Amniotic epithelial cell (primary cell): ENCODE measurements at places on chromosomes 2 and 18.

DNA sequence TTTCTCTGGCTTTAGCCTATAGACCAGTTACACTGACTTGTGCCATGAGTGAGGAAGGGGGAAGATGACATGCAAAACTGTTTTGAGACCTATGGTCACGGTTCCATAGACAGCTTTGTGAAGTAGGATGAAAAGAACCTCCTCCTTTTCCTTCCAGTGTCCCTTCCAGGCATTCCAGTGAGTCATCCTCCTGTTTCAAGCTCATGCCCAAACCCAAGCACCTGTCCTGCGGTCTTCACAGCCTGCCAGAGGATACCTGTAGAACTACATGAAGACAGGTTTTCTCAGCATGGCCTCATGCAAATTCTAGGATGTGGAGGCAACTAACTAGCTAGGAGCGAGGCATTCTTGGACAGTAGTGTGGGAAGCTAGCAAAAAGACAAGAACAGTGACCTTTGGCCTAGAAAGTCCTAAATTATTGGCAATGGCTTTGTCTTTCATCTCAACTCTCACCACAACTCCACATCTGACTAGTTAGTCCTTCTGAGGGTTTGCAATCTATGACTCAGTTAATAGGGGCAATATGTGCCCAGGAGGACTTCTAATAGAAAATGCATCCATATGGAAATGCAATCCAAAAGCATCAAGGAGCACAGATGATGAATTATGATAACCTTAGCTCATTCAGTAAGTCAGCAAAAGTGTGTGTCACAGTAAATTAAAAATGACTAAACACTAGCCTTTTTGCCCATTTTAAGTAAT, 154.7 kb downstream of the RBM43 start:
- DNase-seq: no peak

- DNase-seq: no peak
Observed at GRCh38 chr2:49780949-49781348, 626.6 kb upstream of the FSHR start.

DNA sequence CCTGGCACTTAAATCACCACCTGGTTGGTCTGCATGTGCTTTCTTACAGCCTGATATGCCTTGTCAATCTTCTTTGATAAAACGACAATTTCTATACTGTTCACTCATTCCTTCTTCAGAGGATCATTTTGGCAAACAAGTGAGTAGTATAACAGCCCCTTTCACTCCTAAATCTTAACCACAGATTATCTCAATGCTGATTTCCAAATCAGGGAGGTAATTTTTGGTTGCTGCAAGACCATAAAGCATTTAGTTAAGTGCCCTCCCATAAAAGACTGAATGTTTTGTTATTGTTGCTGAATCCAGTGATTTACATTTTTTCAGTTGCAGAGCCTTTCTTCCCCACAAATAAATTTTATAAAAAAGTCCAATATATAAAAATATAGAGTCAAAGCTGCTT, 129.2 kb upstream of the CYP26B1 start:
- DNase-seq: peak; percentile 27

DNA sequence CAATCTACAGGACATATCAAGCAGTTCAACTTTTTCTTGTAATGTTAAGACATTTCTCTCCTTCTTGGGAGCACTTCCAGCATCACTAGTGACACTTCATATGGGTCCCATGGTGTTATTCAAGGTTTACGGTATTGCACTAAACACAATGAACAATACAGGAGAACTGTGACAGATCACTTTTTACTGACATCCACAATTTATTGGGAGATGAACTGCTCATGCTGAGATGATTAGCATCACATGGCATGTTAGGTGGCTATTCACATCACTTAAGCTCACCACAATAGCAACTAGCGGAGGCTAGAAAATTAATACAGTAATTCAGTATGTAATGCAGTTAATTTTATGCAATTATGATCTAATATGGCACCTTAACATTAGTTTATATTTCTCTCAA, 264.4 kb downstream of the ERBB4 start:
- DNase-seq: no peak

DNA sequence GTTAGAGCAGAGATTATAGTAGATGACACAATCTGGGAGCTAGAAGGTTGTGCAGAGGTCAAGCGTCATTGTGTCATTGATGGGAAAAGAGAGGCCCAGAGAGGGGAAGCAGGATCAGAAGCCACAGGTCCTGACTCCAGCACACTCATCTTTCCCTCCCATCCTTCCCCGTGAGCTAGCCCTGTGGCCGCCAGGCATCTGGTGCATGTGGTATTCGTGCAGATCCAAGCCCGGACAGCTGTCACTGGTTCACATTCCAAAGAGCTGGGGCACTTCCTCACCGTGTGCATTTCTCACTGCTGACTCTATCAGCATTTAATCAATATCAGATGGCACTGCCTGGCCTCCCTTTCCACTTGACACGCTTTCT, 94.1 kb upstream of the THOC1 start:
- DNase-seq: peak; percentile 24

DNA sequence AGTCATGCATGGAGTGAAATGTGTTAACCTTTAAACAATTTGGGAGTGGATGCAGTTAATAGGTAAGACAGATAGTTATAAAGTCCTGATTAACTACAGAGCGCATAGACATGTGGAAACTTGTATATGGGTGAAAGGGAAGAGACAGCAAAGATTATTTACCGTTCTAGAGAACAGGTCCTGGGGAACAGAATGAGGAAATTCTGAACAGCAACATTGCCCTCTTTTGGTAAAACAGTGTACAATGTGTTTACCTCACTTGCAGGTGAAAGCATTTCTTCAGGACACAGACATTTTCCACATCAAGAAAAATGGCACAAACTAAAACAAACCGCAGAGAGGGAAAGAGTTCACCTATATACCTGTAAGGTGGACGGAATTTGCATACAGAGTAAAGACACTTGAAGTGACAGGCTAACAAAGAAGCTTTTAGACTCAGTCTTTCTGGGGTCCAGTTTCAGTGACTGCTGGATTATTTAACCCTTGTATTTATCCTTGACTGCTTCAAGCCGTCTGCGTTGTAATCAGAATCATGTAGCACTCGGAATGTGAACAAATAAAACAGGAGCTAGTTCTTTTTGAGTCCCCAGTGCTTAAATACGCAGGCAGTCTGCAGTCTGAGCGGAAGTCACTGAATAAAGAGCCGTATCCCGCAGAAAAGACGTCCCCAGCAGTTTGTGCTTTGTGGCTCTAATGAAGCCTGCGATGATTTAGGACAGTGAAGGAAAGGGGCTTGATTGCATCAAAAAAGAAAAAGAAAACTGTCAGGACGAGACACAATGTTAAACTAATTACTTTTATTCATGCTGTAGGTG, 364.8 kb upstream of the GALNT5 start:
- DNase-seq: peak; percentile 58

DNA sequence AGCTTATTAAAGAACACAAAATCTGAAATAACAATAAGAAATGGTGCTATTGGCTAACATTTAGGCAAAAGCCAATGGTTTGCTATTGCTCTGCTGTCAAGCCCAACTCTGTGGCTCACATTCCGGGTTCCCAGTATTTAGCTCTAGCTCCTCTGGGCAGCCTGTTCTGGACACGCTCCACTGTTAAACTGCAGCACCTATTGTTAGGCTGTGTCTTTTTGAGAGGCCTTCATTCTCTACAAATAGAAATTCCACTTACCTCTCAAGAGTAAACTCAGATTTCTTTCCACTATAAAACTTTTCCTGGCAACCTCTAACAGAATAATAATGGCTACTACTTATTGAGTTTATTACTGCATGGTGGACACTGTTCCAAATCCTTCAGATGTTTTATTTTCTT, 3.7 kb upstream of the KLHL14 start:
- DNase-seq: no peak

DNA sequence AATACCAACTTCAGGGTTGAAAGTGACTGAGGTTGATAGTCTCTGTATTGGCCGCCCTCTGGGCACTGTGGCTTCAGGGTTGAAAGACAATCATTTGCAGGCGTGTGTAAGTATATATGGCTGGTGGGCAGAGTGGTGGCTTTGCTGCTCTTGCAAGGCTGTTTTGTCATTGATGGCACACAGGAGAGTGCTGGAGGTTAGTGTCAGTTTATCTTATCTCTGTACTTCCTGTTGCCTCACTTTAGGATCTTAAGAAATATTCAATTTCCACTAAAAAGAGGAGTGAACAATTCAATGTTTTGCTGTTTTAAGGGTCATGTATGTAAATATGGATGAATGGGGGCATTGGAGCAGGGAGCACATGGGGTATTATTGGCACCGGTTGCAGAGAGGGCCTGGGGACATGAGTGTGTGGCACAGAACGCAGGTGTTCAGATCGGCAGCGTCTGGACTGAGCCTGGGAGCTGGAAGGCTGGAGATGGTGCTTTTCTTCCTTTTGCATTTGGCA, 51.5 kb downstream of the NCK2 start:
- no peak for DNase-seq

GRCh38 chr2:53422979-53423378, 344.6 kb upstream of the CHAC2 start:
- DNase-seq: peak; percentile 58

GRCh38 chr2:171723716-171724683, 36.7 kb downstream of the DYNC1I2 start:
- DNase-seq: no peak

DNA sequence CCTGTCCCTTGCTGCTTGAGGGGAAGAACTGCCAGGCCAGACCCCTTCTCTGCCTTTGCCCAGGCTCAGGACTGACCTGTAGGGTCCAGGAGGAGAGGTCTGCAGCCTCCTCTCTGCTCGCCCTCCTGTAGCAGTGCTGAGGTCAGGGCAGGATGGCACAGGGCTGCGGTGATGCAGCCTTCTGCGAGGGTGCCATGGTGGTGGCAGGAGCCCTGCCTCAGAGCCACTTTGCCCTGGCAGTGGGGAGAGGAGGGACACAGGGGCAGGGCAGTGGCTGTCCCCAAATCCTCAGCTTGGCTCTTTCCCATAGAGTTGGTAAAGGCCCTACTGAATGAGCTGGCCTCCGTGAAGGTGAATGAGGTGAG, 884 bp downstream of the PROM2 start:
- DNase-seq: no peak

GRCh38 chr18:74734013-74734444, 136.4 kb downstream of the ZNF407 start:
- no peak for DNase-seq

GRCh38 chr2:134146620-134147019, 107.3 kb upstream of the MGAT5 start:
- DNase-seq: no peak

GRCh38 chr18:23377669-23378301, 75.3 kb upstream of the RIOK3 start:
- peak; percentile 90 for DNase-seq

GRCh38 chr2:3037196-3038194, 340.1 kb downstream of the EIPR1 start:
- DNase-seq: no peak

DNA sequence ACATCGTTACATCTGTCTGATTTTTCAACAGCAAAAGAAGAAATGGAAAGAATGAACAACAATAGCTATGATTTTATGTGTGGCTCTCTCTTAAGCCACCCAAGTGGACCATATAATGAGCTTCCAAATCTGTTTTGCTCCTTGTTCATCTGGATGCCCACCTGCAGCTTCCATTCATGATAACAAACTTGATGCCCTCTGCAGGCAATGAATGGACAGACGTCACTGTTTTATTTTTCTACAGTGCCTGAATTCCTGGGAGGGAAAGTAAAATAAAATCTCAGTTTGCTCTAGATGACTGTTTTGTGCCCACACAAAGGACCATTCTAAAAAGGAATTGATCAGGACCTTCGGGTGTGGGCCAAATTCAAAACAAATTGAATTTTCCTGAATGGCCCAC, 5.0 kb downstream of the MREG start:
- no peak for DNase-seq

DNA sequence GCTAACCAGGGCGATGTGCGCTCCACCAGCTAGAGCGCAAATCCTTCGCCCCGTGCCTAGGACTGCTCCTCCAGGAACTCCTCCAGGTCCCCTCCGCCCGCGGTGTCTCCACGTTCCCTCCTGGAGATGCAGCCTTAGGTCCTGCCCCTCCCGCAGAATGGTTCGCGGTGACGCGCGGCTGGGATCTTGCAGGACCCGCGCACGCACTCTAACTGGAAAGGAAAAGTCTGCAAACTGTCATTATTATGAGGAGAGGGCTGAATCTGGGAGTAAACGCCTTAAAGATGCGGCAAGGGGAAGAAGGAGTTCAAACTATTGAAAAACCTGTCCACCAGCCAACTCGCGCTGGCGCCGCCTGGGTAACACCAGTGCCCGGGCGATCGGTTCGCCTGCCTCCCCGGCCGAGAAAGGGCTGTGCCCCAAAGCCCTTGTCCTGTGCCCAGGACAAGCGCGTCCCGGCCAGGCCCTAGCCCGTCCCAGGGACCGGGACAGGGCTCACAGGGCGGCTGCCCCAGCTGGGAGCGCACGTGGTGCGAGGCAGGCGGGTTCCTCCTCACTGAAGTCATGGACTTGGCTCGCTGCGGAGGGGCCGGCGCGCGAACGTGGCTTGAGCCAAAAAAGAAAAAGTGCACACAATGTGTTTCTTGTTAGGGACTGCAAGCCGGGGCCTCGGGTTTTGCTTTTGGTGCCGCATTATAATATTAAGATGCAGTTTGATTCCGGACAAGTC, 5.5 kb upstream of the ID2 start:
- peak; percentile 37 for DNase-seq

DNA sequence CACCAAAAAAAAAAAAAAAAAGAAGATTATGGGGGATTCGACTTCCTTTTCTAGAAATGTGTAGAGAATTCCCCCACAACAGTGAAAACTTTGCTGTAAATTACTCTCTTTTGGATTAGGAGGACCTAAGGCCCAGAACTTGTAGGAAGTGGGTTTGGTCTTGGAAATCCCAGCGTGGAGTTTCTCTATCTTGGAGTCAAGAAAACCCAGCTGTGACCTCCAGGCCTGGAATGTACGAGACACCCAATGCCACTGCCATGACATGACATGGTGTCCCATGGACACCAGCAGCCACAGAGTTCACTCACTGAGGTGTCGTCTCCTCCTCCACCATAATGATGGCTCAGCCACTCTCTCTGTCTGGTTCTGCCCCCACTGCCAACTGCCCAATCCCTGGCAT, 202.3 kb downstream of the ALPK2 start:
- no peak for DNase-seq

DNA sequence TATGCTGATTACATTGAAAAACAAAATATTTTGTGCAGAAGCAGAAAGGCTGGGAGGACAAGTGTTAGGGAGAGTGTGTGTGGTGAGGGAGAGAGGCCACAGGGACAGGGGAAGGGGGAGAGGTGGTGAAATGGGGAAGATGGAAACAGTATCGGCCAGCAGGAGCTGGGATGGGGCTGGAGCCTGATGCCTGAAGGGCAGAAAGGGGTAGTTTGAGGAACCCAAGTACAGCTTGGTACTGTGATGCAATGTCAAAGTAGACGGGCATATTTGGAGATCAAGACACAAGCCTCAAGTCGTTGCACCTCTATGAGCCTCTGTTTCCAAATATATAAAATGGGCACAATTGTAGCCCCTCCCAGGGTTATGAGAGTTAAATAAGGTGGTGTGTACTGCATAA, 152.1 kb downstream of the LPIN1 start:
- no peak for DNase-seq

DNA sequence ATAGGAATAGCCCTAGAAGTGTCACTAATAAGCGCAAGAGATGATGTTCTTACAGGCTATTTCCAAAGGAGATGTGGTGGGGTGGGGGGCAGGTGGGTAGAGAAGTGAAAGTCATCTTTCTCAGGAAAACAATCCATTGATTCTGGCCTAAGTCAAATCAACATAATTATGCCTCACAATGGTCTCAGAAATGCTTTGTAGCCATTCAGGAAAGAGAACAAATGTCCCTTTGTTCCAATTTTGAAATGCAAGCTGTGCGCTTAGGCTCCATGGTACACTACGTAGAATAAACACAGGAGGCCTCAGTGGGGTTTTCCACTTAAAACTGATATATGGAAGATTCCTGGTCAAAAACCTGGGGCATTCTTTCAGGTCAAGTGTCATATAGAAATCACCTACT, 529.9 kb upstream of the KLHL29 start:
- no peak for DNase-seq
